Endothelial cell (in vitro differentiated cells): ENCODE measurements at places on chromosomes 11 and 22. TPM values are rescaled to one million over a fixed set of nuclear protein-coding genes. Genes with fewer than 3 reads are reported as not detected.
A peak's percentile ranks its signal among the peaks of the same experiment; 100 is the strongest.

Gene RTN4R
- 19.0 TPM for total RNA-seq

GRCh38 chr22:29183971-29184848 lies 21.5 kb upstream of the EMID1 start:
- no peak for DNase-seq

Gene RBM4B
- 29.3 TPM for total RNA-seq

Gene FREY1
- 1.1 TPM for total RNA-seq

GRCh38 chr11:33891714-33892327 lies at the start of gene LMO2:
Gene LMO2 (minus strand): TSS chr11:33892076. CDS start chr11:33869716, 22,360 bp downstream.
- DNase-seq = no peak

DNA sequence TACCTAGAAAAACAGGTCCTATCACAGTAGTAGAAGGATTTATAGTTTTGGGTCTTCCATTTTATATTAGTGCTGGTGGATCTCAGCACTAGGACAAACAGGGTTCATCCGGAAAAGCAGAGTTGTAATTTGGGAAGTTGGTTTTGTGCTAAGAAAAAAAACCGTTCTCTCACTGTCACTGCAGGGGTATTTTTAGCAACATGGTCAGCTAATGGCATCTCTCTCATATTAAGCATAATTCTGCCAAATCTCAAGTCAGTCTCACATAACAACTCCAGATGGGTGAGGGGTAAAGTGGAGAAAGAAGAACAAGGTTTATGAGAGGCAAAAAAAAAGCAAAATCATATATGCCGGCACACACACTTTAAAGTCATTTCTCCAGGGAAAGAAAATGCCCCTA lies 51.6 kb upstream of the GDPD4 start:
- DNase-seq = no peak

Gene TRIM3
- 26.0 TPM for total RNA-seq

Gene HIKESHI
- 36.7 TPM for total RNA-seq

Gene CAVIN3
- total RNA-seq = 91.0 TPM

Gene MMP13
- total RNA-seq = not detected

GRCh38 chr11:129930743-129931142 lies 35.4 kb upstream of the NFRKB start:
- DNase-seq = no peak

- DNase-seq = peak; percentile 93
Observed at GRCh38 chr11:61897387-61898246, 6.3 kb upstream of the FADS3 start.

DNA sequence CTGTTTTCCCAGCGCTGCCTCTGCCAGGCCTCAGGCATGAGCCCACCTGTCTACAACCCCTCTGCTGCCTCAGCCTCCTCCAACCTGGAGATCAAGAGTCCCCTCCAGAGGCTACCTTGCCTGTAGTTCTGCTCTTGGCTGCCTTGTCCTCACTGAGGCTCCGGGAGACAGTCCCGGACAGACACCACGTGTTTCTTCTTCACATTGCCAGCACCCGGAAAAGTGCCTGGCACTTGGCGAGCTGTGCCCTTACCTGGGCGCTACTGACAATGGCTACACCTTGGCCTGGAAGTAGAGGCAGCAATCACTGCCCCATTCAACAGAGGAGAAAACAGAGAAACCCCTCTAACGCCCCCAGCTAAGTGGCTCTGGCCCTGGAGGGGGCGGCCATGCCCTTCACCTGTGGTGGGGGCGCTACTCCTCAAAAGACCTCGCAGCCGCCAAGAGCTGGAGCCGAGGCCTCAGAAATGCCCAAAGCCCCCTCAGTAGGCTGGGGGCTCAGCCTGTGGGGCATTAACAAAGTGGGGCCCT lies 3.0 kb upstream of the NAP1L4 start:
- DNase-seq = no peak

GRCh38 chr22:35375031-35375430 lies 5.9 kb upstream of the HMOX1 start:
- DNase-seq = no peak

GRCh38 chr11:98940913-98941312 lies 79.8 kb upstream of the CNTN5 start:
- DNase-seq = no peak

DNA sequence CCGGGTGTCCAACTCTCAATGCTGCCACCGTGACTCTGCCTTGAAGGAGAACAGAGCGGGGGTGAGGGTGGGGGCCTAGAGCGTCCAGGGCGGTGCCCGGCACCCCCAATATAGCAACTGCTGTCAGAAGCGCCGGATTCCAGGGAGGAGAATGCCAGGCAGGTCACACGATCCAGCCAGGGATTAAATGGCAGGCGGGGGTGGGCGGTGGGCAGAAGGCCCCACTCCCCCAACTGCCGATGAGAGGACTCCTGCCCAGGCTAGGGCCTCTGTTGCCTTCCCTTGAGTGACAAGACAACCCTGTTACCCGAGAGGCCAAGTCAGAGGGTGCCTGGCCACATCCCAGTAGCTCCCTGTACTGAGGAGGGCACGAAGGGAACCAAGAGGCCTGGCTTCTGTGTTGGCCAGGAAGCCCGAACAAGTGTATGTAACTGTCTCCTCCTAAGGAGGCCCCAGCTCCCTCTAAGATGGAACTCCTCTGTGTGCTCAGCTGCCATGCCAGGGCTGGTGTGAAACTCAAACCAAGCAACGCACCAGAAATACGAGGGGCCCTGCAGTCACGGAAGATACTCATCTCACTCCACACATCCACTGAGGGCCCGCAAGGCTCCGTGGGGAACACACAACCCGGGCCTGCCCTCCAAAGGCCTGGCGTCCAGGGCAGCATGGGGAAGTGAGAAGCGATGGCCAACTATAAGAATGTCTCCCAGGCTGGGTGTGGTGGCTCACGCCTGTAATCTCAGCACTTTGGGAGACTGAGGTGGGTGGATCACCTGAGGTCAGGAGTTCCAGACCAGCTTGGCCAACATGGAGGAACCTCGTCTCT lies 3.0 kb downstream of the PACSIN3 start:
- DNase-seq = no peak

- DNase-seq = no peak
Observed at GRCh38 chr11:33863418-33864172, 28.3 kb downstream of the LMO2 start.

DNA sequence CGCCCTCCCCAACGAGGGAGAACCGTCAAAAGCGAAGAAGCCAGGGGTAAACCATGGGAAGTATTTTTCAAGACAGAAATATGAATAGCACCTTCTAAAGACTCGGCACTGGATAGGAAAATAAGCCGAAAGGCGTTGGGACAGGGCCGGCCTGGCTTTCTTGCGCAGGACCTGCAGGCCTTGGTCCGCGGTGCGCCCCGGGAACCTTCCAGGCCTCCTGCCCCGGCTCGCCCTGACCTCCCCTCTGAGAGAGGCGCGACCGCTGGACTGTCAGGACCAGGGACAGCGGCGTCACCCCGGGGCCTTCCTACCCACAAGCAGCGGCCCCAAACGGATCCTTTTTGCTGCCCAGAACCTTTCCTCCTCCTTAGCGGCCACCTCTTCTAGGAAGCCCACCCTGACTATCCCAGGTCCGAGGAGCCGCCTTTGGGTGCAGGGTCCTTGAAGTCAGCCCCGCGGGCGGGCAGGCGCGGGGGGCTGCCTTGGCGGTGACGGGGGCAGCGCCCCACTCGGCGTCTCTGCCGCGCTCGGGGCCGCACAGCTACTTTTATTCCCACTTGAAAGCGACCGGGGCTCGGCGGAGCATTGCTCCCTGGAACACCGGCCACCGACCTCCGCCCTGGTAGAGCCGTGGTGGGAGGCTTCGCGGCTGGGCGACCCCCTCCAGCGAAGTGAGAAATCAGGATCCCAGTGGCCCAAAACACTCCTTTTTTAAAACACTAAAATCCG lies 650 bp upstream of the MAPK11 start:
- peak; percentile 81 for DNase-seq

- DNase-seq = peak; percentile 47
Observed at GRCh38 chr11:16605389-16605893, 133.0 kb upstream of the C11orf58 start.

DNA sequence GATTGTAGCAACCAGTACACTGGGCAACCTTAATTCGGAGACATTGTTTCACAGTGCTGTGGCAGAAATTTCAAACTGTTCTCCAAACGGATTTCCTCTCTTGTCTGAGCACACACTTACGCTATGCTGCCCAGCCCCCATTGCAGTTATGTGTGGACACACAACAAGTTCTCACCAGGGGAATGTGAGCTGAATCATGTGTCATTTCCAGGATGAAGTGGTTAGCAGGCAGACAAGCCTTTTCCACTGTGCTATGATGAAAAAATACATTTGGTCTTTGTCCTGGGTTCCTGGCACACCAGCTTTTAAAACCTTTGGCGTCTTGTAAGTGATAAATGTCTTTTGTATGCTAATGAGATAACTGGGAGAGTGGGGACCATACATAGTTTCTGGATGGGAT lies 46.9 kb upstream of the SYT9 start:
- peak; percentile 12 for DNase-seq

GRCh38 chr11:114160894-114161293 lies 101.4 kb downstream of the ZBTB16 start:
- no peak for DNase-seq

Gene MIOX
- total RNA-seq = not detected

- DNase-seq = no peak
Observed at GRCh38 chr11:19243613-19244012, 2.9 kb upstream of the E2F8 start.

Gene C22orf31
- total RNA-seq = not detected

GRCh38 chr11:80778432-80778831 lies 1337.6 kb upstream of the TENM4 start:
- no peak for DNase-seq

GRCh38 chr11:76935042-76935441 lies 74.3 kb downstream of the ACER3 start:
- DNase-seq = no peak

DNA sequence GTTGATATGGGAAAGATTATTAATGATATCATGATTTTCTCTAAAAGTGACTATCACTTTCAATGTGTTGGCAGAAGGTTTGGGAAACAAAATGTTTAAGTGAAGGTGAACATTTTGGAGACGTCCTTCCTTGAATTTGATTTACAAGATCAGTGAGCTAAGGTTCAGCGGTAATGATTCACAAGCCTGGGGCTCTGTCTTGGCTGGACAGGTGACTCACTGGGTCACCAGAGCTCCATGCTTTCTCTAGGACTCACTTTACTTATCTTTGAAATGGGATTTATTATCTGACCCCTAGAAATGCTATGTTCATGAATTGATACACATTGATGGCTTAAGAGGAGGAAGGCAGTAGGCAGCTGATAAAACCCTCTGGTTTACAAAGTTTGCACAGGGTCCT lies 437.5 kb downstream of the NTM start:
- DNase-seq = no peak

DNA sequence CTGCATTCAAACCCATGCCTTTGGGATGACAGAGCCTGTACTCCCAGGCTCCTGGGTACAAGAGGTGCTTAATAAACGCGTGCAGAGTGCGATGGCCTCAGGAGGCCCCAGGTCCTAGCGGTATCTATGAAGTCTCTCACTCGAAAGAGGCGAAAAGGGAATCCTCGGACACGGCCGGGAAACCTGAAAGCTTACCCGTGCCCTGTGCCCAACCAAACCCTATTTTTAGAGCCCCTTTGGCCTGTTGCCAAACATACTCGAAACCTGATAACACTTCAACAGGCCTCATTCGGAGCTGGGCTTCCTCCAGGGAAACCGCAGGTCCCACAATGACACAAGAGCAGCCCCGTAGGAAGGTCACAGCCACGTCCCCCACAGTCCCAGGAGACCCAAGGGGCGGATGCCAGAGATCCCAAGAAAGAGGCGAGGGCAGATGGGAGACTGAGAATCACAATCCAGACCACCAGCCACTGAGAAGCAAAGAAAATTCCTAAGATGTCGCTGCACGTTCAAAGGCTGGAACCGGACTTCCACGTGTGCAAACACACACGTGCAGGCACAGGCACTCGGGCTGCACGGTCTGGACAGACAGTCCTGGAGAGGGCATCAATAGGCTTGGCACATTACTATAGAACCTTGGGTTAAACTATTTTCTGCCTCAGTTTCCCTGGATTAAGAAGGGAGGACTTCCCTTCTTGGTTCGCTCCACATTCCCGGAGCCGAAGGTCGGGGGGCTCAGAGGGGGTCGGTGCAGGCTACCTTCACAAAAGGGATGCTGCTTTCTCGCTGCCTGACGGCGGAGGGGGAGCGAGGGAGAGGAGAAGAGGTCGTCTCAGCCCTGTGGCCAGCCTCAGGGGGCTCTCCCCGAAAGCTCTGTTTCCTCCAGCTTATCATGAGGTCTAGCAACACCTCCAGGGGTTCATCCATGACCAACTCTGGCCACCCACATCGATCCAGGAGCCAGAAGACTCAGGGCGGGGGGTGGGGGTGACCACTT lies 8.2 kb downstream of the PDGFB start:
- no peak for DNase-seq

DNA sequence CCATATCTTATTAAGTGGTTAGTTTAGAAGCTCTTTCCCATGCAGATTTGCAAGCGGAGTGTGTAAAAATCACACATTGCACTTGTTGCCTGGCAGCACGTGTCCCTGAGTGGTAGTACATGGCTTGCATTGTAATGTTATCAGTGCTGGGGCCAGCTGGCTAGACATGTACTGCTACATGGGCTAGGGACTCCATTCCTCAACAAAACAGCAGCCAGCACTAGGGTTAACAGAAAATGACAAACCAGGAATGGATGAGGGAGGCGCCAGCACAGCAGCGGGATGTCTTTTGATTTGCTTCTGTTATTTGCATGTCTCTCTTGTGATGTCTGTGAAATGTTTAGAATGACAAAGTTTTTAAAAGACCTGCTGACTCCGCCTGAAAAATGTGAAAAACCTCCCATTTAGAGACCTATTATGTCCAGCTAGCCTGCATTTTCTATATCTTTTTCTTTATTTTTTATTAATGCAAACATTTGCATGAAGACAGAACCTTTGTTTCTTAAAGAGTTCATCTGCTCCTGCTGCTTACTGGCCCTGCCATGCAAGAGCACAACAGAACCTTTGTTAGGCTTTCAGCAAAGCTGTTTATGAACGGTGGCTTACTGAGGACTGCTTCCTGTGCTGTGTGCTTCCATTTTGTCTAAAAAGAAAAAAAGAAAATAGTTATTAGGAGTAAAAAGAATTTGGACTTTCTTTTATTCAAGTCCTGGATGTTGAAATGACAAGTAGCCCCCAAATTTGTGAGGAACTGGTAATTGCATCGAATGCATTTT lies 40.7 kb downstream of the CSTPP1 start:
- no peak for DNase-seq

GRCh38 chr11:16001899-16002426 lies 354.4 kb downstream of the SOX6 start:
- DNase-seq = no peak

Gene MAP6
- 0.26 TPM for total RNA-seq

- peak; percentile 28 for DNase-seq
Observed at GRCh38 chr22:42719656-42720262, 911 bp downstream of the A4GALT start.

- no peak for DNase-seq
Observed at GRCh38 chr22:36758792-36759271, 17.1 kb downstream of the IFT27 start.

- DNase-seq = no peak
Observed at GRCh38 chr11:37786214-37786755, 1188.2 kb upstream of the RAG2 start.

DNA sequence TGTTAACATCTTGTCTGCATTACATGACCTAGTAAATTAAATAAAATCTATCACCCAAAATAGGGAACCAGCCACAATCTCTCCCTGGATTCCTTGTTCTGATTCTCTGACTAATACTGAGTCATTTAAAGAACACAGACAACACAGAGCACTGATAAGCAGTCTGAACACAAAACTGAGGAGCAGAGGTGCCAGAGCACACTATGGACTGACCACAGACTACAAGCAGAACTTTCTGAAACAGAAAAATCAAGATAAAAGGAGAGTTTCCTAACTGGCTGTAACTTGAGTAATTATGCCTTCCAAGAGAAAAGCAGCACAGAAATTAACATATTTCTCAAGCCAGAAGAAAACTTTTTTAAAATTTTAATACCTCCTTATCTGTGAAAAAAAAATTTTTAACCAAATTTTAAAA lies 128.8 kb downstream of the SGSM3 start:
- no peak for DNase-seq

GRCh38 chr11:135074397-135074998 lies 662.5 kb upstream of the B3GAT1 start:
- no peak for DNase-seq
